ENCODE measurements at places on chromosomes 6 and 20.

GRCh38 chr6:105774247-105774646, 311.9 kb upstream of the PRDM1 start:
- DNase-seq = no peak

GRCh38 chr6:49693512-49693911, 19.8 kb downstream of the CRISP2 start:
- DNase-seq = no peak

- no peak for DNase-seq
These were observed 156.1 kb downstream of the ZFP64 start for GRCh38 chr20:52035498-52035897.

- DNase-seq = no peak
These were observed 105.9 kb upstream of the FOXC1 start for GRCh38 chr6:1503811-1504210.

DNA sequence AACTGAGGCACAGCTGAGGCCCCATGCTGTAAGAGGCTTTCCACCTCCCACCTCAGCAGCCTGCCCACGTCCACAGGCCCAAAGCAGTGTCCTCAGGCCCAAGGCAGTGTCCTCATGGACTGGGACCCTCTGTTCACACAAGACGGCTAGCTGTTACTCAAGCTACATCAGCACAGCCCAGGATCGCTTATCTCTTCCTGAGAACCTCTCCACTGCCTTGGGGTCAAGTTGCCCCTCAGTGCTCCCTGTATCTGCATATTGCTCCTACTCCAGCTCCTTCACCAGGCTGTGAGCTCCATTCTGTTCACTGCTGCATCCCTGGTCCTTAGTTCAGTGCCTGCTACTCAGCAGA, 208.8 kb upstream of the TAB2 start:
- DNase-seq = no peak

DNA sequence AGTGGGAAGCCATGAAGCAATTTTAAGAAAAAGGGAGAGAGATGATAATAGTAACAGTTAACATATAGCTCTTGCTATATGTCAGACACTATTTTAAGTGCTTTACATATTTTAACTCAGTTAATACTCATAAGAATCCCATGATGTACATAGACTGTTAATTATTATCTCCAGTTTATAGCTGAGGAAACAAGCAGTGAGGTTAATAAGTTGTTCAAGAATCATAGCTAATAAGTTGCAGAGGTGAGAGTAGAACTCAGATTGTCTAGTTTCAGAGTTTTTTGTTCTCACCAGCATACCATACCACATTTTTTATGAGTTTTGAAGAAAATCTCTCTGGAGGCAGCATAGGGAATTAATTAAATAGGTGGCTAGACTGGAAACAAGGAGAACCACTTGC, 144.6 kb upstream of the MMS22L start:
- no peak for DNase-seq

DNA sequence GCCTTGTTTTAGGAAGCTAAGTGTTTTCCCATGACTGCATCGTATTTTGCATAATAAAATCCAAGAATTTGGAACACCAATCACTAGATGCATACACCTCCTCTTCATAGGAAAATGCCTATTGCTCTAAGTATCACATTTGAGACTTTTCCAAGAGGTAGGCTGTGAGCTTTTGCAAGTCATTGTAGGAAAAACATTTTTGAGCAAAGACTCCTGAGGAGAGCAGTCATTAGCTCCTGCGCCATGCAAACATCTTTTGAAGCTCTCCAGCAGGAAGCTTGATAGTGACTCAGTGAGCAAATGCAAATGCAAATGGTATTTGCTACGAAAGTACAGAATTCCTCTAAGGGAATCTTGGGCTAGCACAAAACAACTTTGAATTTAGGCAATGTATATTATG, 750.4 kb downstream of the QKI start:
- DNase-seq = no peak

- DNase-seq = no peak
These were observed 25.8 kb downstream of the SERPINB9 start for GRCh38 chr6:2877057-2877882.

DNA sequence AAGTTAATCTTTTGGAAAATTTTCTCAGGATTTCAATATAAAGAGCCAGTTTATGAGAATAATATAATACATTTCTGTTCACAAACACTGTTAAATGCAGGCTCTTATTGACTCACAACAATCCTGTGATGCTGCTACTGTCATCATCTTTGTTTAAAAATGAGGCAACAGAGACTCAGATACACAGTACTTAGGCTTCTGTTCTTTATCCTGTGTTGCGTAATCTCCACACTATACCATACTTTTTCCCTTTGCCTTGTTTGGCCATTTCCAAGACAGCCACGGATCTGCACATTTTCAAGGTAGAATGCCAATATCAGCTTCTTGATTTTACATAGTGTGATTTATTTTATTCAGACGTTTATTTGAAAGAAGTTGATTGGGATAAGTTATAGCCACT, 699.0 kb upstream of the CITED2 start:
- DNase-seq = no peak

- no peak for DNase-seq
These were observed 9.2 kb upstream of the DEFB110 start for GRCh38 chr6:50030777-50031562.

DNA sequence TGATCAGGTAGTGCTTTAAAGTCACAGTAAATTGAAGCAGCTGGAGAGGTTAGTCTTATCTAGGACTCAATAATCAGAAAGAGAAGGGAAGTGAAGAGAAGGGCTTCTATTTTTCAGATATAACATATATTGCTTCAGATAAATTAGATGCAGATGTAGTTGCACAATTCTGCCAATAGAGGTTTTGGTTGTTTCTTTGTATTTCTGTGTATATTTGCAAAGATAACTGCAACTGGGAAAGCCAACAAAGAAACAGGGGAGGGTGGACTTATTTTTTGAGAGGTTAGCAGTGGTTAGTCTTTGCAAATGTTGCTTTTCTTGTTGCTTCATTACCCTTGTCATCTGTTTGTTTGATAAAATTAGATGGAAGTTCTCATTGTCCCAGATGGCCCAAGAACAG, 106.6 kb downstream of the ADGRG6 start:
- DNase-seq = no peak

GRCh38 chr6:116282698-116283097, 3.0 kb upstream of the TSPYL1 start:
- DNase-seq = no peak

- DNase-seq = no peak
These were observed 65.3 kb upstream of the VGLL2 start for GRCh38 chr6:117200067-117200466.

- DNase-seq = peak; percentile 36
These were observed 35.2 kb upstream of the BCLAF1 start for GRCh38 chr6:136324686-136325380.

- DNase-seq = no peak
These were observed 396.1 kb downstream of the PLCB1 start for GRCh38 chr20:8527998-8528723.

DNA sequence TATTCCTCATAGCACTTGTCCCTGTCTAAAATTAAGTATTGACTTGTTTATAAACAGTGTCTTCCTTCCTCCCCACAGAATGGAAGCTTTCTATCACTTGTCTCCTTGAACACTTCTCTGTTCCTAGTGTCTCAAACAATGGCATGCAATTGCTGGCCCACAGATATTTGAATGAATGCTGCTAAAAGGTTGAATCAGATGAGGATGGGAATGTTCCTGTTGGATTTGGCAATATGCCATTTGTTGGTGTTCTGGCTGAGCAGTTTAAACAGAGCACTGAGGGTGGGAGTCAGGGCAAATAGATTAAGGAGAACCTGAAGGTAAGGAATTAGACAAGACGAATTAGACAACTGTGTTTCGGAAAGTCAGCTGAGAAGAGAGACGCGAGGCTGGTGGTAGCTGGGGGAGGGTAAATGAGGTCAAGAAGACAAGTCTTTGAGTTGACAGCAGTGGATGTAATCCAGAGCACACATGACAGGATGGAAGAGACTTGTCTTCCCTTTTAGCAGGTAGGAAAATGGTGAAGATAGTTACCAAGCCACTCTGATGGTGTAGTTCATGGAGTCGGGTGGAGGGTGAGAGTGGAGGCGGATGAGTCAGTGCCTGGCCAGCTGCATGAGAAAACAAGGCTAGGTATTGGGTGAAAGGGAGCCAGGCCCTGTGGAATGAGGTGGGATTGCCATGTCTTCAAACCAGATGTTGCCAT, 58.3 kb upstream of the GNRH2 start:
- no peak for DNase-seq

- DNase-seq = no peak
These were observed 301.4 kb upstream of the TBX18 start for GRCh38 chr6:85065831-85066230.

GRCh38 chr20:33433465-33434234, 9.9 kb downstream of the SNTA1 start:
- DNase-seq = no peak

GRCh38 chr6:116078522-116078921, 17.8 kb upstream of the FRK start:
- DNase-seq = no peak

GRCh38 chr6:66926060-66926459, 1219.0 kb upstream of the EYS start:
- DNase-seq = no peak

DNA sequence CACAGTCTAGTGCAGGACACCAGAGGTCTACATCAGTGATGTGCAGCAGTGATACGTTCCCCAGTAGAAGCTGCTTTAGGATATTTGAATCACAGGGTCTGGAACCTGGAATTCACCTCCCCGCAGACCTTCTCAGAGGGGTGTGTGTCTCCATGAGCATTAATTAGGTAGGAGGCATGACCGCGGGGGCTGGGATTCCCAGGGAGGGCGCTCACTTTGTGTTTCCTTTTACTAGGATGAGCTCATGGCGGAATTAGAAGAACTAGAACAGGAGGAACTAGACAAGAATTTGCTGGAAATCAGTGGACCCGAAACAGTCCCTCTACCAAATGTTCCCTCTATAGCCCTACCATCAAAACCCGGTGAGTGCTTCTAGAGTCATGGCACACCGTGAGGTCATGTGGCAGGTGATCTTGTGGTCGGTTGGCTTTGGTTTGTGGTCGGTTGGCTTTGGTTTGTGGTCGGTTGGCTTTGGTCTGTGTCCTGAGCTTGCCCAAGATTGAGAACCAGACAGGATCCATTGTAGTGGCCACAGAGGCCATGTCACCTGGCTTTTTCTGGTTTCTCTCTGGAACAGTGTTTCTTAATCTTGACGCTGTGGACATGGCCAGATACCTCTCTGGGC, 40.8 kb downstream of the CHMP4B start:
- no peak for DNase-seq

DNA sequence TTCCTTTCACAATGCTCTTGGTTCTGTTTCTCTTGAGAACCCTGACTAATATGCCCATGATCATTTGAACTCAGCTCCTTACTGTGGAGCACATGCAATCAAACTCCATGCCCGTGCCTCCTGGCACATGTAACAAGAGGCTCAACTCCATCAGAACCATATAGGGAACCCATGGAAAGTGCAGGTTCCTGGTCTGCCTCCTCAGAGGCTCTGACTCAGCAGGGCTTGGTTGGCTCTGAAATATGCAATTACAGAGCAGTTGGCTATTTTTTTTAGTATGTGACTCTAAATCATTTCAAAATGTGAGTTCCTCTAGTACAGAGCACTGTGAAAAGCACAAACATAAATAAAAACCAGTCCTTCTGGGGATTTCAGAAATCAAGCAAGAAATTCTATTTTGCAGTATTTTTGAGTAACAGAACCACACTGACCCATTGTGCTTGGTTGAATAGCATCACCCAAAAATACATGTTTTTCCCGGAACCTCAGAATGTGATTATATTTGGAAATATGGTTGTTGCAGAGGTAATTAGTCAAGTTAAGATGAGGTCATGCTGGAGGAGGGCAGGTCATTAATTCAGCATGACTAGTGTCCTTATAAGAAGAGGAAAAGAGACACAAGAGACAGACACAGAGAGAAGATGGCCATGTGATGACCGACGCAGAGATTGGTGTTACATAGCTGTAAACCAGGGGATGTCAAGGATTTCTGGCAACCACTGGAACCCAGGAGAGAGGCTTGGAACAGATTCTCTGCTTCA, 13.2 kb upstream of the MAP3K4 start:
- no peak for DNase-seq

DNA sequence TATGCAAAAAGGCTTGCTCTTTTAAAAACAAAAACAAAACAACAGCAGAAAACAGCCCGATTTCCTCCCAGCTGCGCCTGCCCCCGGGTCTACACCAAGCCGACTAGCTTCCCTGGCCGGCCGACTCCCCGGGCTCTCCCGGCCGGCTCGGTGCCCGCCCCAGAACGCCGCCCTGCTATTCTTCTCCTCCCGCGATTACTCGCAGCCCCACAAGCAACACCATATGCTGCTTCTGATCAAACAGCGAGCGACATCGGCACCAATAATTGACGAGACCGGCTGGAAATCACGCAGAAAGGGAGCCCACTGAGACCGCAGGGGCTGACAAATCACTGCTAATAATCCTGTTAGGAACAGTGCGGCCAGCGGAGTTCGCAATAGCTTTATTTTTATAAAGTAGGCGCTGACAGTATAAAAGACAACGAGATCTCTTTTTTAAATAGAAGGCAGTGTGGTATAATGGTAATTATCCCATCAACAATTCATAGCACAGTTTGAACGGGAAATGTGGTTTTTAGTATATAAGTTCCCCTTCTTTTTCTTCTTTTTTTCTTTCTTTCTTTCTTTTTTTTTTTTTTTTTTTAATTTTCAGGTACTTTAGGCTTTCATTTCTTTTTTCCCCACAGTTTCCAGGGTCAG, 3.3 kb downstream of the SIM1 start:
- no peak for DNase-seq

DNA sequence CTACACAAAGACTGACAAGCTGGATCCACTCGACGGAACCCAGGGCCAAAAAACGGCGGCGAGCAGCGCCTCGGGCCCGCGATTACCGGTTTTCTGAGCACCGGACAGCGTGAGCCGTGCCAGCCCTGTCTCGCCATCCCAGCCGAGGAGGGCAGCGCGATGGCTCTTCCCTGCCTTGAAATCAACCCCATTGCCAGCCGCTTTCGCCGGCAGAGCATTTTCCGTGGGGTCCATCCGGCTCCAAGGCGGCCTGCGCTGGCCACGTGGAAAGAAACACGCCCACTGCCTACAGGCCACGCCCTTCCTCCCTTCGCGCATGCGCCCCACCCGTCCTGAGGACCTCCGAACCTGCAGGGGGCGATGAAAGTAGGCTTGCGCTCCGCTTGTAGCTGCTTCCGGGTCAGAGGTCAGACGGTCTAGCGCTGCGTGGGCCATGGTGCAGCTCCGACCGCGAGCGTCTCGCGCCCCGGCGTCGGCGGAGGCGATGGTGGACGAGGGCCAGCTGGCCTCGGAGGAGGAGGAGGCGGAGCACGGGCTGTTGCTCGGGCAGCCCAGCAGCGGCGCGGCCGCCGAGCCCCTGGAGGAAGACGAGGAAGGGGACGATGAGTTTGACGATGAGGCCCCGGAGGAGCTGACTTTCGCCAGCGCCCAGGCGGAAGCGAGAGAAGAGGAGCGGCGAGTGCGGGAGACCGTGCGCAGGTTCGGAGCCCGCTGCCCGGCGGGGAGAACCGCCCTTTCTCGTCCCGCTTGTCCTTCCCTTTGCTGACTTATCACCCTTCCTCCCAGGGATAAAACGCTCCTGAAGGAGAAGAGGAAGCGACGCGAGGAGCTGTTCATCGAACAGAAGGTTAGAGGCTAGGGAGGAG, at the start of gene NOL7:
Gene NOL7 (plus strand): TSS at position 410 of the 866 bp plus-strand sequence. CDS start 24 bp downstream, at position 434.
- peak; percentile 96 for DNase-seq

GRCh38 chr6:158008864-158009113, 27.1 kb downstream of the SYNJ2 start:
- no peak for DNase-seq

- no peak for DNase-seq
These were observed 1.3 kb downstream of the RNF146 start for GRCh38 chr6:127267646-127268625.

GRCh38 chr20:63267691-63268090, 4.9 kb upstream of the ARFGAP1 start:
- DNase-seq = no peak

- peak; percentile 52 for DNase-seq
These were observed 8.0 kb downstream of the TP53RK start for GRCh38 chr20:46681032-46681854.

Data from NCI-H774 (cell line).